ENCODE measurements at places on chromosomes 11 and 22.

GRCh38 chr22:21087119-21087518, 41.4 kb downstream of the LRRC74B start:
- no peak for DNase-seq

DNA sequence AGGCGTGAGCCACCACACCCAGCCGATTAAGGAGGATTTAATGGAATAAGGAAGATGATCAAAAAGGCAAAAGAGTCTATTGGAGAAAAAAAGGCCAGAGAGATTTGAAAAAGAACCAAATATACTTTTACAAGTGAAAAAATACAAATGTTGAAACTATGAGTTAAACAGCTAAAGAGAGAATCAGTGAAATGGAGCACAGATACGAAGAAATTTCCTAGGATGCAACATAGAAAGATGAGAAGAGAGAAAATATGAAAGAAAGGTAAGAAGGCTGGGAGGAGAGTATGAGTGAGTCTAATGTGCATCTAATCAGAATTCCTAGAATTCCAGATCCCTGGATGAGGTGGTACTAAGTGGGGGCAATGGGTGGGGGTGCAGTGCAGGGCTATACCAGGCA, 19.4 kb upstream of the CELSR1 start:
- DNase-seq = no peak

- DNase-seq = no peak
Observed at GRCh38 chr11:84022695-84023094, 736.5 kb upstream of the CCDC90B start.

- DNase-seq = peak; percentile 96
Observed at GRCh38 chr11:64777449-64778222, 706 bp downstream of the SF1 start.

DNA sequence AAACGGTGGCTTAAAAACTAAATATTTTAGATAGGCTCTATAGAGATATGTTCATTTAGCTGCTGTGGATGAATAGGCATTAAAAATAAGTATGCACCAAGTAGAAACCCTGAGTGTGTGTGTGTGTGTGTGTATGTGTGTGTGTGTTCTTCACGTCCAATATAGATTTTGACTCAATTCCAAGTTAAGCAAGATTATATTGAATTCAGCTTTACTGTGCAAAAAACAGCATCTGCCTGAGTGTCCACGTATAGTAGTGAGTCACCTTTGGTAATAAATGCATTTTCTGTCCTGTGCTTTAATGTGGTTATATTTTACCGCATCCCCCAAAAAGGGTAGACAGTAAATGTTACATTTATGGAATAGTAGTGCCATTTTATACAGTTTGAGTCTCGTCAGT, 71.2 kb downstream of the PDHX start:
- no peak for DNase-seq

- no peak for DNase-seq
Observed at GRCh38 chr11:47906066-47906465, 57.9 kb upstream of the NUP160 start.

DNA sequence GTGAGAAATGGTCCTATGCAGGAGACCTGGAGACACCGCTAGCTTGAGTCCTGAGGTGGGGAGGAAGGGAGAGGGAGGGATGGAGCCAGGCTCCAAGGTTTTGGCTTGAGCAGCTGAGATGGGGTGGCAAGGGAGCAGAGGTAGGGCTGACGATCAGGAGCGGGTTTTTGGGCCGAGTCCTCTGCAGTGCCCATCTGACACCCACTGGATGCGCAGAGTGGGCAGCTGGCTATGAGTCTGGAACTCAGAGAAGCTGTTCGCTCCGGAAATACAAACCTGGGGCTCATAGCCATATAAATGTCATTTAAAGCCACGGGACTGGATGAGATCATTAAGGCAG, 453 bp upstream of the MAFF start:
- no peak for DNase-seq

GRCh38 chr22:39129081-39129480, 23.4 kb downstream of the CBX7 start:
- DNase-seq = no peak

Data from astrocyte of the hippocampus (primary cell).